ENCODE measurements at places on chromosomes 11 and 22. TPM values are rescaled to one million over a fixed set of nuclear protein-coding genes. Genes with fewer than 3 reads are reported as not detected.

- DNase-seq: no peak
Observed at GRCh38 chr11:116207421-116208141, 565.2 kb downstream of the BUD13 start.

GRCh38 chr11:122721964-122722266 is 66.4 kb downstream of the UBASH3B start:
- no peak for DNase-seq

DNA sequence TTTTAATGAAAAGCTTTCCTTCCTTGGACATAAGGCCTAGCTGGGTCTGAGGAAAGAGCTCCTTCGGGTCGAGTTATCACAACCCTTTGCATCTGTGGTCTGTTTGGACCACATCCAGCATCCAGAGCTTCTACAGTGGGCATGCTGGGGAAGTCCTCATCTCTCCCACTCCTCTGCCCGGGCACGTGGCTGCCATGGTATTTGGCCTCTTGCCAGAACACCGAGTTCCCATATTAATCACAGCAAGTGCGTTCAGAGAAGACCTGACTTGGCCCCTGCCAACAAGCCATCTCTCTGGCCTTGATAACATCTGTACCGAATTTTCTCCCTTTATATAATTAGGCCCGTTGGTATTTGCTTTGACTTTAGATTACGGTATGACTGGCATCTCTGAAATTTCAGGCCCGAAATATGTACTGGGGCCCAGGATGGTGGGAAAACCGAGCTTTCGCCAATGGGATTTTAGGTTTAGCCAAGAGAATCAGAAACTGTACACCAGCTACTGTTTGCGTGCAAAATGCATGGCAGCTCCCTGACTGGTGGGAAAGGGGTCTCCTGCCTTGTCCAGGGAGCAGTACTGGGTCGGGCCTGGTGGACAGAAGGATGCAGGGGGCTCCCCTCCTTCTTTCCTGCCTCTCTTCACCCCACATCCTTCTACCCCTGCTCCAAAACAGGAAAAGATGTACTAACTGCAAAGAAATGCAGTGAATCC is 90.0 kb downstream of the MICAL2 start:
- DNase-seq: no peak

CHRM1 gene
- 0.73 TPM for total RNA-seq

ANO5 gene
- 0.48 TPM for total RNA-seq

TMEM218 gene
- total RNA-seq: 15.6 TPM

GRCh38 chr22:49218142-49218541 is 609.5 kb downstream of the BRD1 start:
- DNase-seq: no peak

GRCh38 chr11:102138670-102139069 is 28.4 kb downstream of the YAP1 start:
- DNase-seq: no peak

LMO1 gene
- total RNA-seq: not detected

DNA sequence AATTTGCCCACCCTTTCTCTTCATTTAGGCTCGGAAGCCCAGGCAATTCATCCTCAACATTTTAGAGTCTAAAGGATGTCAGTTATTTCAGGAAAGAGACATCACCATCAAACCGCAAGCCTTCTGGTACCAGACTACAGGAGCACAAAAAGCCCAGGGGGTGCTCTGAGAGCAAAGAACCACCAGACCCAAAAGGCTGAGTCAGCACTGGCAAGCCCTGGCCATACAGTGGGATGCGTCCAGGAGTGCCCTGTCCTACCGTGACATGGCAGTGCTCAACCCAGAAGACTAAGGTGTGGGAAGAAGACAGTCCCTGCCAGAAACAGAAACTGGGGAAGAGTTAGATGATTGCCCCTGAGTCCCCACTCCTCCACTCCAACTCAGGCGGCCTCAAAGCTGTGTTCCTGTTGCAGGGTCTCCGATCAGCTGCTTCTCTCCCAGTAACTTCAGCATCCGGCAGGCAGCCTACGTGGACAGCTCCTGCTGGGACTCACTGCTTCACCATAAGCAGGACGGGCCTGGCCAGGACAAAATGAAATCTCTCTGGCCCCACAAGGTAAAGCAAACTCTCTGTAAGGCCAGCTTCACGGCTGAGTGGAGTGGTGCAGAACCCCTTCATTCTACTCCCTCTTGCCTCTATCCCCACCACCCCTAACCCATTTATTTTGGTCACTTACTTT is 1.5 kb downstream of the PANX3 start:
- DNase-seq: no peak

- DNase-seq: no peak
Observed at GRCh38 chr11:109196016-109196415, 226.0 kb upstream of the C11orf87 start.

CFAP300 gene
- 2.4 TPM for total RNA-seq

GRCh38 chr11:116478669-116479668 is 293.8 kb downstream of the BUD13 start:
- no peak for DNase-seq

CADM1 gene
- total RNA-seq: 15.1 TPM

GRCh38 chr22:50640857-50641647 is 13.1 kb upstream of the ARSA start:
- DNase-seq: no peak
